ENCODE measurements at places on chromosomes 7 and 10.

DNA sequence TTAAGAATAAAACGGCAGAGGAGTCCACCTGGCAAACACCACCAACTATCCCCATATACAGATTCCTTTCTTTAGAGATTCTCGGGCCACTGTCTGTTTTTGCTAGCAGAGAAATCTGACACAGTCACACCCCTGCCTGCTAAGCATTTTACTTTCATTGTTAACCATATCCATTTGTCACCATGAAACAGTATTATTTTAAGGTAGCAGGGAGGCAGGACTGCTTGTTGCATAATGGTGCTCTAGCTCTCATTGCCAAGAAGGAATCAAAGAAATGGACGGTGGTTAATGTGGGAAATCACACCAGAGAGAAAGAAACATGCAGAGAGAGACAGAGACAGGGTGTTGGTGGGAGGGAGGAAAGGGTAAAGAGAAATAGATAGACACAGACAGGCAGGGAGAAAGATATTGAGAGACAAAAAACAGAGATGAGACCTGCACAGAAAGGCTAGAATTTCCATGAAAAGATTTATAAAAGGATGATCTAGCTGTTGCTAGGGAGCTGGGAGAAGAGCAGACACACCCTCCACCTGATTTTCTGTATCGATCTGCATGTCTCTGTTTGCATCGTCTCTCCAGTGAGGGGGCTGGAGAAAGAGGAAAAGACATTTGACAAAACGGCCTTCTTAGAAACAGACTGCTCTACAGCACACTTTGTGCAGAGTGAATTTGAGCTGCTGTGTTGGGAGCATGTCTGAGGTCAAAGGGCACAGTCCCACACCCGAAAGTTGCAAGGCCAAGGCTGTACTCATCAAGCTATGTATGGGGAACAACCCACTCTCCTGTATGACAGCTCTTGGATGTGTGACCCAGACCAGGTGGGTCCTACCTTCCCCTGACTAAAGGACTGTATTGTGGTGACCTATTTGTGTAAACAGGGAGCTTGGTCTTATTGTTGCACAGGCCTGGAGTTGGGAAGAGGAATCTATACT lies 303.1 kb downstream of the FZD1 start:
- no peak for DNase-seq

- no peak for DNase-seq
Measured at GRCh38 chr7:136958016-136958415, 89.6 kb downstream of the CHRM2 start.

GRCh38 chr7:43647673-43648472 lies 65.0 kb downstream of the STK17A start:
- peak; percentile 90 for DNase-seq

- no peak for DNase-seq
Measured at GRCh38 chr10:46079831-46080585, 33.9 kb upstream of the MSMB start.

DNA sequence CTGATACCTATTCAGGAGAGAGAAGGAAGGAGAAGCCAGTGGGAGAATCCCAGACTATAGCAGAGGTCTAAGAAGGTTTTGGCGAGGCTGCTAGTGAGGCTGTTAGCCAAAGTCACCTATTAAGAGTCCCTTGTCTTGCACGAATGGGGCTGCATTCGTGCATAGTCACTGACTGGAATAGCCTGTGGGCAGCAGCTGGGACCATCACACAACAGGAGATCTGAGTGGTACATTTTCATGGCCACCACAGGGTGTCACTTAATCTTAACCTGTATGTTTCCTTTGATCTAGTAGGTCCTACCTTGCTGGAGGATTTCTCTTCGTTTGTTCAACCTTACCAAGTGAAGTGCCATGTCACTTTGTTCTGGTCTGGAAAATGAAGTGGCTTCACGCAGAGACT lies 319.9 kb downstream of the BMPER start:
- DNase-seq: no peak

DNA sequence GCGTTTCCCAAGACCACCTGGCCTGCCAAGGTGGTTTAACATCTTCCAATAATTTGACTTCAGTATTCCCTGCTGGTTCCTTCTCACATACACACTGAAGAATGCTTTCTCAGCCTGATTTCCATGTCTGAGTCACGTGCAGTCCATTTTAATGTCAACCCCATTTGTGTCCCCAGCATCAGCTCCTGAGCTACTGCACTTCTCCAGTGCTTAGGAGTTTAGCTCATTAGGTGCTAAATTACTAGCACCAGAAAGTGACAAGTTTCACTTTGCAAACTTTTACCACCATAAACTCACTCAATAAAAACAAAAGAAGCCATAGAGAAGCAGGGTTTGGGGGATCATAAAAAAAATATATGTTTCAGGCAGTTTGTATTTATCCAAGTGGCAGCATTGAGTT lies 279.3 kb upstream of the SORCS1 start:
- no peak for DNase-seq

DNA sequence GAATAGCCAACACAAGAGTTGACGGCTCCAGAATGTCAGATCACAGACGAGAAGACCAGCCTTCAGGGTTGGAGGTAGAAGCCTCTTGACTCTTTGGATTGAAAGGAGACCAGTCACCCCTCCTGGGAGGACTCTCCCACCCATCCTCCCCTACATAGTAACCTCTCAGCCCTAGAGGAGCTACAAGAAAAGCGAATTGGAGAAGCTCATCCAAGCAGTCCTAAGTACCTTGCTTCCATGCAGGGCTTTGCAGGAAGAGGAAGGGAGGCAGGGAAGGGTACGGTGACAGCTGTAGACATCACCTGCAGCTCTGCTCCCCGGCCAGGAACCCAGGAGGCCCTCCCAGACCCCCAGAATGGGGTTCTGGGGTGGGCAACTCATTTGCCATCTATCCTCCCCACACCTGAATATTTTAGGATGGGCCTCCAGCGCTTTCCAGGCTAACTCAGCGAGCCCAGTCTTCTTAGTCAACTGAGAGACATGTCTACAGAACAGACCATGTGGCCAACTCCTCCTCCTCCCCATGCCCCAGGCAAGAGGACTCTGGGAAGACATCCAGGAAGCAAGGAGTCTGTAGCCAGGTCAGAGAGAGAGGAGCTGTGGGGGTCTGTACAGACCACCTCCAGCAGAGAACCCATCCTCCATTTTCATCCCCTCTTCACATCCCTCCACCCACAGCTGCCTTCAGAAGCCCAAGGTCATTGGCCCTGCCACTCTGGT lies 55.6 kb upstream of the LBX1 start:
- no peak for DNase-seq

DNA sequence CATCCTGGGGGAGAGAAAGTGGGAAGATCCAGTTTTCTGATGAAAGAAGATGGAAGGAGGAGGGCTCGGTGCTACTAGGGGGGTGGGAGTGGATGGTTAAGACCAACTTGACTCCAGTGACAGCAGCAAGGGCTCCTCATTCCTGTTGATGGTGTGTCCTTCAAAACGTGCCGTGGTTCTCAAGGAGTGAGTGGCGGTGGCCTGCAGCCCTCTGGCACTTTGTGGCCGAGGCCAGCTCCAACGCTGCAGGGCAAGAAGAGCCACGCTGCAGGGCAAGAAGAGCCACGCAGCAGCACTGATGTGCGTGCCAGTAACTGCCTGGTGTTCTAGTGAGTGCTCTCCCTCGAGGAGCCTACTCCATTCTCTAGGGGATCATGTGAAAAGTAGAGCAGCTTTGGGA lies 72.1 kb downstream of the GRK5 start:
- no peak for DNase-seq

- DNase-seq: no peak
Measured at GRCh38 chr7:87328281-87328680, 17.2 kb upstream of the CROT start.

DNA sequence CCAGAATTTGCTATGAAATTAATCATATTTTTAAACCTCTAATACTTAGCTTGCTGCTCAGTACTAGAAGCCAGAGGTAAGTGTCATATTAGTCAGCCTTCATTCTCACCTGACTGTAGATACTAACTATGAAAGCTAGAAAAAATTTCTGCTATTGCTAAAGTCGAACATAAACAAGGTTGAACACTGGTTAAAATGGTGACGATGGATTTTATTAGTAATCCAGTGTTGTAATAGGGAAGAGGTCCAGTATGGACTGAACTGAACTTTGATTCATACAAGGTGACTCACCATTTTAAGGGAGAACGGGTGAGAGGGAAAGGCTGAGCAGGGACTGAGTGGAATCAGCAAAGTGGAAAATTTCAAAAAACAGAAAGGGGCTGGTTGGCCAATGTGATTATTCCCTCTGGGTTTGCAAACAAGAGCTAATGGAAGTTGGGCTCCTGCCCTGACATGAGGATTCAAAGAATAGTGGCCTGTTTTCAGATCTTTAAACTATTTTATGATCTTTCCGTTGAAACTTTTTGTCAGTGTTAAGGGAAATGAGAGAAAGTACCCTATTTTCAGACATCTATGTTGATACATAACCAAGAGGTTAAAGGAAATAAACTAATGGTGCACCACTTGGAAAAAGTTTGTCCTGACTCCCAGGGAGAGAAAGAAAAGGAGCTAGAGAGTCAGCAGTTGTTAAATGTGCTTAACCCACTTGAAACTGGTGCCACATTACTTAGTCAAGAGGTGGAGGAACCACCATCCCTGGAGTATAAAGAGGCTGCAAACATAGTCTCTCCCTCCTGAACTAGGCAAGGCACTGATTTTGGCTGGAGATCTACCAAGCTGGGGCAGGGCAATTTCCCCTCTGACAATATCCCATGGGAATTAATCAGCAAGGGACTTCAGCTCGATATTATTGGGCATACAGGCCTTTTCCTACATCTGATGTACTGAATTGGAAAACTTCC lies 15.3 kb upstream of the AKR1C1 start:
- peak; percentile 96 for DNase-seq

- no peak for DNase-seq
Measured at GRCh38 chr7:142919656-142920055, 13.9 kb downstream of the TRPV5 start.

GRCh38 chr10:25687521-25687920 lies 246.5 kb upstream of the MYO3A start:
- no peak for DNase-seq

GRCh38 chr7:80362677-80363076 lies 149.2 kb downstream of the GNAT3 start:
- no peak for DNase-seq

GRCh38 chr7:55439627-55440026 lies 74.5 kb downstream of the LANCL2 start:
- no peak for DNase-seq

GRCh38 chr7:95472581-95473161 lies 13.1 kb upstream of the ASB4 start:
- DNase-seq: peak; percentile 84

GRCh38 chr10:119305860-119306513 lies 98.6 kb downstream of the GRK5 start:
- peak; percentile 94 for DNase-seq

- DNase-seq: peak; percentile 31
Measured at GRCh38 chr7:6271060-6271658, 1.3 kb downstream of the CYTH3 start.

DNA sequence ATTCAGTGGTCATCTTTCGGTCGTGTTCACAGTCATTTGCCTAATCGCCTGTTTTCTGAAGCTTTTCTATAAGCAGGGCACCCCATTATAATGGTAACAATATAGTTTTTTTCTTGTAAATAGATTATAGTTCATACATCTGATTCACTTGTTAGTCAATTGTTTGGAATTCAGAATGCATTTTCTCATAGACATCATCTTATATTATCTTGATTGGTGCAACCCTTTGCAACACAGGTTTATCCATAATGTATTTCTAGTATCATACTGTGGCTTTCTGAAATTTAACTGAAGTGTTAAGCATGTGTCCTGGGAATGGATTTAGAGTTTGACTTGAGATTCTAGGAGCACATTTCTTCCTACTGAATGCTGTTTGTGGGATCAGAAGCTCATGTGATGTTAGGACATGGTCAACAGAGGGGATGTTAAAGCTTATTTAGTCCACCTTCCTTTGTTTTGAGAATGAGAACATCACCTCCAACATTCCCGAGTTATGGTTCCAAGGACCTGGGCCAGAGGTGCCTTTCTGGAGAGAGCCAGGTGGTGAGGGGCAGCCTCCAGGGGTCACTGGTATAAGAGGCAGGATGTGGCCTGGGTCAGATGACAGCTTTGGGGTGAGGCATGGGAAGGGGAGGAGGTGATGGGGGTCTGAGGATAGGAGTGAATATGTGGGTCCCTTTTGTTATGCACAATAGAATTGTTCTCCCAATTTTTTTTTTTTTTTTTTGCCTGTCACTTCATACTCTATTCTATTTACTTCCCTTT lies 415.6 kb downstream of the EXOC4 start:
- no peak for DNase-seq

DNA sequence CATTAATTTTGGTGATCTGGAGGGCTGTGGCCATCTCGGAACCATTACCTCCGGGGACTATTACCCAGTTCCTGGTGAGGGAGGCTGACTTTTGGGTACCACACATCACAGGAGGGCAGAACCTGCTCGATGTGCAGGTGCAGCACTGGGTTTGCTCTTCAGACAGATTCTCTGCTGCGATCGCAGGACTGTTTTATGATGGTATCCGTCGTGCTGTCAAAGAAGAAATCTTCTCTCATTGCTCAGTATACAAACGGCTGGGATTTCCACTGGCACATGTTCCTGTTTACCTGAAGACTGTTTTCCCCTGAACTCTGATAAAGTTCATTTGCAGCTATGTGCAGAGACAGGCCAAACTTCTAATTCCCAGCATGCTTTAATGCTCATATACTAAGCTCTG lies 27.2 kb upstream of the SHH start:
- no peak for DNase-seq

DNA sequence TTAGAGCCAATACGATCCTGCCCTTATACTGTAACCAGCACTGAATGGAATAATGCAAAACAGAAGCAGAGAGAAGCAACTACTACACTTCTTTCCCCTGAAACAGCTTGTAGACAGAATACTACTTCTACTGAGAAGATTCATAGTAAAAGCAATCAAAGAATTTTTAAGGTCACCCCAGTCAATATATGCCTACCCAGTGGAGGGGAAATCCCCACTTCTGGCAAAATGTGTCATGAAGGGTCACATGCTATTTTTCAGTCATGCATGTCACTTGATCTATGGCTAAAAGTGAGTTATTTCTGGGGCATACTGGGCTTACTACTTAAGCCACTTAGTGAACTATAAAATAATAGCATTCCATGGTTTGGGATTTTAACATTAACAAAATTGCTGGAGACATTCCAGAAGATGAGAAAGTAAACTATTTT lies 25.6 kb downstream of the IRF5 start:
- peak; percentile 34 for DNase-seq

DNA sequence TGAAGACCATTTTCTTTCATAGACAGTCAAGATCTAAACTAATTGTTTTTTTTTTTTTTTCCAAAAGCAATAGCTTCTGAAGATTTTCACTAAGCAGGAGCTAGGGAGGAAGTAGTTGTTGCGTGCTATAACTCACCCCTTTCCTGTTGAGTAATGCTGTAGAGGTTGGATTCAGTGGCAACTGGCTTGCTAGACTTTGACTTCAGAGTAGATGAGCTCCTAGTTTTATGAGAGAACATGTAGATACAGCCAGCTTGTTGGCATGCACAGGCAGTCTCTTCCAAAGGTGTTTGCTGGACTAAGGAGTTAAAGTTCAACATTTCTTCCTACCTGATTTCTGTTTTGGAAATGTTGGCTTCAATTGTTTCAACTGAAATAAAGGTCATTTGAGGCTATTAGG lies 66.2 kb upstream of the MXI1 start:
- no peak for DNase-seq

- peak; percentile 90 for DNase-seq
Measured at GRCh38 chr7:90579181-90579688, 16.9 kb upstream of the CDK14 start.

- peak; percentile 48 for DNase-seq
Measured at GRCh38 chr10:89332123-89332633, 4.4 kb downstream of the IFIT3 start.

- DNase-seq: no peak
Measured at GRCh38 chr10:48520184-48520506, 84.7 kb downstream of the ARHGAP22 start.
